ENCODE measurements at places on chromosomes 11 and 22.

DNA sequence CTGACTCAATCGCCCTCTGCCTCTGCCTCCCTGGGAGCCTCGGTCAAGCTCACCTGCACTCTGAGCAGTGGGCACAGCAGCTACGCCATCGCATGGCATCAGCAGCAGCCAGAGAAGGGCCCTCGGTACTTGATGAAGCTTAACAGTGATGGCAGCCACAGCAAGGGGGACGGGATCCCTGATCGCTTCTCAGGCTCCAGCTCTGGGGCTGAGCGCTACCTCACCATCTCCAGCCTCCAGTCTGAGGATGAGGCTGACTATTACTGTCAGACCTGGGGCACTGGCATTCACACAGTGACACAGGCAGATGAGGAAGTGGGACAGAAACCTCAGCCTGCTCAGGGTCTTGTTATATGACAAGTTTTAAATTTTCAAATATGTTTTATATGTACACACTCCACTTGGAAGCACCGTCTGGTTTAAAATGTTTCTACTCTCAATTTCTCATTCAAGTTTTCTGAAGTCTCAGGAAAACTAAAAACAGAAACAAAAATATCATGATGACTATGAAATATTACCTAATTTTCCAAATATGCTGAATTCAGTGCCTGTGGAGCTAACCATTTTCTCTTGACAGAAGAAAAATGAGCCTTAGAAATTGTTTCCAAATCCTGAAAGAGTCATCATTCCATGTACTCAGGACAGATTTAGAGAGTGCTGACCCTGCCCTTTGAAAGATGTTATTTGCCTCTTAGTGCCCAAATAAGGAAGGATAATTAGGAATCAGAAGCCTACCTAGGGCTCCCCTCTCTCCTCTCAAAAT lies 48.8 kb upstream of the TOP3B start:
- no peak for DNase-seq

- no peak for DNase-seq
These were observed 20.4 kb downstream of the LGR4 start for GRCh38 chr11:27452147-27452546.

GRCh38 chr22:46923394-46923793 lies 160.9 kb downstream of the TBC1D22A start:
- DNase-seq, result no peak

DNA sequence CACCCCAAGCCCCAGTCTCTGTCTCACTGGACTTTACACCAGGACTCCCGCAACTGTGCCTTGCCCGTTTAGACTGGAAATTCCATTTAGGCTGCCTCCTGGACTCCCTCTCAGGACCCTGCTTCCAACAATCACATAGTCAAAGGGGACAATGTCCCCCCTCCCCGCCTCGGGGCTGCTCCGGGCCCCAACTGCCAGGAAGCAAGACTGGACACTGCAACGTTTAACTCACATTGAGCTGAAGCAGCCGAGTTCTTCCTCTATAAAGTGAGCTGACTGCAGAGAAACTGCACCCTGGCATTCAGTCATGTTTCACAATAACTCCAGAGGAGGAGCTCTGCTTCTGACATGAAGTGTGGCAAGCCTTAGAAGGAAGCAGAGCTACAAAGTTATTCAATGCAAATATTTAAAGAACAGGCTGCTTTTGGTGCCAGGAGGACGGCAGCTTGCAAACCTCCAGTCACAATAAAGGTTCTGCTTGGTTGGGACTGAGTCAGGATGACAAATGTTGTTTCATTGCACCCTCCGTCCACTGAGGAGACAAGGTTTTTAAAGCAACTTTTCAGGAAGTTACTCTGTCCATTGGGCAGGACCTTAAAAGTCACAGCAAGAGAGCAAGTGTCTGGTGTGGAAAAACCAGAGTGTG lies 19.9 kb downstream of the PACSIN2 start:
- DNase-seq, result no peak

DNA sequence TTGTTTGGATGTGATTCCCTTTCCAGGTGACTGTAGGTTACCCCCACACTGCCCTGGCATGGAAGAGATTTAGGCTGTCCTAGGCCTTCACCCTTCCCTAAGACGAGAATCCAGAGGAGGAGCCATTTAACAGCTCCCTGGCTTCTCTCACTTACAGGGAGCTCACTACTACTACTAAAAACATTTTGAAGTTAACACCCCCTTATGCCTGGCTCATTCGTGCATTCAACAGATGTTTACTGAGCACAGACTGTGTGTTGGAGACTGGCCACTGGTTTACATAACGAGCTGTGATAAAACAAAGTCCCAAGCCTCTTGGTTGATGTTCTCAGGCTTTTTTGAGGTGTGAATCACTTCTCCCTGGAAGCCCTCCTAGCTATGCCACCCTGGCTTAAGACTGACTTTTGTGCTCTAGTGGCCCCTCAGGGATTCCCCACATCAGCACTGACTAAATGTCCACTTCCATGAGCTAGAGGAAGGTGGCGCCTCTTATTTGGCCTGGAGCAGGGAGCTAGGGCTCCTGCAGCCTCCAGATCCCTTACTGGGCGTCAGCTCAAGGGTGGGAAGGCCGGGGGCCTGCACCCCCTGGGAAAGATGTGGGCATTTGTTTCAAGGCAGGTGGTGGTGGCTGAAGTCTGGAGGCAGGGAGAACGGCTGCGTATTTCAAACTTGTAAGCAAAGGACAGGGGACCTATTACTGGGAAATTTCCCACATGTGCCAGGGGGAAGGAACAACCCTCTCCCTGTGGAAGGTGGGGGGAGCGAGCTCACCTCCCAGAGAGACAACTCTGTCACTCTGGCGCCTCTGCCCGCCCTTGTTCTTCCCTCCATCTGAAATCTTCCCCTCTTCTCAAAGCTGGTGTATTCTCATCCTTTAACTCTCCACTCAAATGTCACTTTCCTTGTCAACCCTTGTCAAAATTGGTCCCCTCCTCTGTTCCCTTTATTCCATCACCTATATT lies 19.4 kb upstream of the MALAT1 start:
- DNase-seq, result peak; percentile 63

GRCh38 chr22:42519525-42520401 lies at the start of gene RRP7A:
Gene RRP7A, minus strand, starts transcription at chr22:42519796. Its CDS starts 10 bp downstream, at chr22:42519786.
- peak; percentile 88 for DNase-seq

- peak; percentile 46 for DNase-seq
These were observed 38.8 kb downstream of the STIM1 start for GRCh38 chr11:3894128-3894731.

- DNase-seq, result peak; percentile 90
These were observed 2.2 kb downstream of the SLC25A22 start for GRCh38 chr11:795634-796564.

DNA sequence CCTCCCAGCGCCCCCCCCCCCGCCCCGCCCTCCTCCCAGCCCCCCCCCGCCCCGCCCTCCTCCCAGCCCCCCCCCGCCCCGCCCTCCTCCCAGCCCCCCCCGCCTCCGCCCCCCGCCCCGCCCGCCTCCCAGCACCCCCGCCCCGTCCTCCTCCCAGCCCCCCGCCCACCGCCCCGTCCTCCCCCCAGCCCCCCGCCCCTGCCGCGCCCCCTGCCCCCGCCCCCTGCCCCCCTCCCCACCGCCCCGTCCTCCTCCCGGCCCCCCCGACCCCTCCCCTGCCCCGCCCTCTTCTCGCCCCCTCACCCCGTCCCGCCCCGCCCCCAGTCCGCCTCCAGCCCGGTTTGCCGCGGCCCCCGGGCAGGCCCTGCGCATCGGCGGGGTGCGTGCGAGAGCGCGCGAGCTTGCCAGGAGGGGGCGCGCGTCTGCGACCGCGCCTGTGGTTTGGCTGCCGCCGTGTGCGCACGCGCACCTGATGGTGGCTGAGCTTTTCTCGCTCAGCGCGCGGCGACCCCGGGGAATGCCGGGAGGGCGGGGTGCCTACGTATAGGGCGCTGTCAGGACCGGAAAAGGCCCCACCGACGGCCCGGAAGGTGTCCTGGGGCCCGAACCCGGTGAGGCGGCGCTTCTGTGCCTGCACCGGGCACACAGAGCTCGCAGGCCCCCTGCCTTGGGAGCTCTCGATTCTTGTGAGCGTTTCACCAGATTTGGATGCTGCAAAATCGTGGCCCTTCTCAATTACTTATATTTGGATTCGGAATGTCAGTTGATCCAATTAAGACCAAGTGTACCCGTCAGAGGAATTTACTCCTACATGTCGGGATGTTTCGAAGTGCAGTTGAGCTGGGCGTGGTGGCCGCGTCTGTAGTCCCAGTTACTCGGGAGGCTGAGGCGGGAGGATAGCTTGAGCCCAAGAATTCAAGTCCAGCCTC lies 501 bp upstream of the TTLL12 start:
- DNase-seq, result peak; percentile 97
